Activated CD8-positive, alpha-beta memory T cell treated with anti-CD3 and anti-CD28 coated beads for 1 hour (primary cell): ENCODE measurements at places on chromosomes 3 and 15.

DNA sequence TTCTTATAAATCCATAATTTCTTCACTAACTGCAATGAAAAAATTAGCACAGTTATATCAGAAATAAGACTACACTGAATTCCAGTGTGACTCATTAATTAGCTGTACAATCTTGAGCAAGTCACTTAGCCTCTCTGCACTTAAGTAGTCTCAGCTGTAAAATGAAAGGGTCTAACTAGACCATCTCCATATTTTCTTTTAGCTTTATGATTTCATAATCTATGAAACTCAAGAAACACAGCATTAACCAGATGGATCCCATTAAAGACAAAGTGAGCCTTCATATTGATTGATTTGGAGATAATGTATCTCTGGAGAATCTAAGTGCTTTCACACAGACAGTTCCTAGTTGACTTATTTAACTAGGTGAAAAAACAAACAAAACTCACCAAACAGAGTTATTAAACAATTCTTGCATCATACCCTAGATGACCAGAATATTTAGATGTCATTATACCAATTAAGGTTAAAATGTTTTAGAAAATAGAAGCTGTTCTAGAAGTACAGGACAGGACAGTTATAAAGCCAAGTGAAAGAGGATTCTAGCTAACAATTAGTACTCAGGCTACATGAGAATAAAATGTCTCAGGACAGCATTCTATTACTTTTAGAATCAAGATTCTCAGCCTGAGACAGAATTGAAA lies 11.2 kb downstream of the CSNK1G1 start:
- no peak for DNase-seq

- no peak for DNase-seq
Observed at GRCh38 chr3:6448011-6448410, 412.9 kb upstream of the GRM7 start.

DNA sequence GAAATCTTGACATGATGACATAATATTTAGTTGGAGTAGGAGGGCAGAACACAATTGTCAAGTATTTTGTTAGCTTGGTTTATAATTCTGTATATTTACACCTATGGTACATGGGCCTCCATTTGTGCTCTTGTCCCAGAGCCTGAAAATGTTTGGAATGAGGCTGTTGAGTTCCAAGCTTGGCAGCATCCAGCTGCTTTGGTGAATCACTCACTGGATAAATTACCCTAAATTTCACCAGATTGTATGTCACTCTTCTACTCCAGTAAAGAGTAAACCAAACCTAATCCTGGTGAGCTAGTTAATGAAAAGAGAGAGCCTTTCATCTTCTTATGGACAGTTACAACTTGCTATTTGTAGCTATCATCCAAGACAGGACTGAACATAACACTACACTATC lies 928.7 kb downstream of the DIPK2A start:
- DNase-seq = no peak

DNA sequence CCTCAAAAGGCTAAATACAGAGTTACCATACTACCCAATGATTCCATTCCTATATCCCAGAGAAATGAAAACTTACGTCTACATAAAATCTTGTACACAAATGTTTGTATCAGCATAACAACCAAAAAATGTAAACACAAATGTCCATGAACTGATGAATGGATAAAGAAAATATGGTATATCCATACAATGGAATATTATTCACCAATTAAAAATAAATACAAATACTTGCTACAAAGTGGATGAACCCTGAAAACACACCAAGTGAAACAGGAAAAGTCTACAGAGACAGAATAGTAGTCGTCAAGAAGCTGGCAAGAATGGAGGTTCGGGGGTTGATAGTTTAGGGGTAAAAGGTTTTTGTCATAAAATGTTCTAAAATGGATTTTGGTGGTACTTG lies 54.0 kb upstream of the ANKRD28 start:
- no peak for DNase-seq

DNA sequence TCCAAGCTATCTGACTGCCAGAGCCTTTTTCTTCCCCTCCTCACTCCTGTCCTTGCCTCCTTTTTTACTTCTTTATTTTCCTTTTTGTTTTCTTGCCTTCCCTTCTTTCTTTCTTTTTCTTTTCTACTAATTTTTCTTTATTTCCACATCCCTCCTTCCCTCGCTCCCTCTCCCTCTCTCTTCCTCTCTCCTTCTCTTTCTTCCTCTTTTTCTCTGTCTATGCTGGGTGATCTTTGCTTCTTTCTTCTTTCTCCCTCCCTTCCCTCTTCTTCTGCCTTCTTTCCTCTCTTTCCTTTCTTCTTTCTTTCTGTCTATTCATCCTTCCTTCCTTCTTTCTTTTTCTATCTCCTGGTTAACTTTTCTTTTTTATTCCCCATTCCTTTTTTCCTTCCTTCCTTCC lies 564.8 kb downstream of the NSUN3 start:
- DNase-seq = no peak

GRCh38 chr3:139670196-139670595 lies 7.6 kb downstream of the NMNAT3 start:
- DNase-seq = no peak

- DNase-seq = no peak
Observed at GRCh38 chr3:105719791-105720190, 149.0 kb downstream of the CBLB start.
